ENCODE measurements at places on chromosomes 13 and 19.
A peak's percentile ranks its signal among the peaks of the same experiment; 100 is the strongest.

- DNase-seq = no peak
Measured at GRCh38 chr13:108728370-108728769, 99.0 kb downstream of the MYO16 start.

GRCh38 chr13:87078947-87079795, 592.0 kb upstream of the SLITRK5 start:
- no peak for DNase-seq

GRCh38 chr13:110331362-110331761, 24.3 kb downstream of the COL4A2 start:
- DNase-seq = peak; percentile 77

DNA sequence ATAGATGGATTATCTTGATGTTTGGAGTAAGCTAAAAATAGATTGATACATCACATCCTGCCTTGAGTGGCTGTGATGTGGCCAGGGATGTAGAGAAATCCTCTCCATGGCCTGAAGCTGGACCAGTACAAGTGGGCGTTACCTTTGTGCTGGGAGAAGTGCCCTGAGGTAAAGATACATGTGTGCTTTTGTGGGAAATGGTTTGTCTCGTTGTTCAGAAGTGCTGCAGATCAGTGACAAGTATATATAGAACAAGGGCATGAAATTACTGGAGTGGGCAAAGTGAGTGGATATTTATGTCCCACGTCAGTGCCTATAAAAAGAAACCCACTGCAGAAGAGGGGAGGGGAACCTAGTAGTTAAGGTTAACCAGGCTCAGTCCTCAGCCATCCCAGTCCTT, 12.2 kb upstream of the ZNF304 start:
- no peak for DNase-seq

DNA sequence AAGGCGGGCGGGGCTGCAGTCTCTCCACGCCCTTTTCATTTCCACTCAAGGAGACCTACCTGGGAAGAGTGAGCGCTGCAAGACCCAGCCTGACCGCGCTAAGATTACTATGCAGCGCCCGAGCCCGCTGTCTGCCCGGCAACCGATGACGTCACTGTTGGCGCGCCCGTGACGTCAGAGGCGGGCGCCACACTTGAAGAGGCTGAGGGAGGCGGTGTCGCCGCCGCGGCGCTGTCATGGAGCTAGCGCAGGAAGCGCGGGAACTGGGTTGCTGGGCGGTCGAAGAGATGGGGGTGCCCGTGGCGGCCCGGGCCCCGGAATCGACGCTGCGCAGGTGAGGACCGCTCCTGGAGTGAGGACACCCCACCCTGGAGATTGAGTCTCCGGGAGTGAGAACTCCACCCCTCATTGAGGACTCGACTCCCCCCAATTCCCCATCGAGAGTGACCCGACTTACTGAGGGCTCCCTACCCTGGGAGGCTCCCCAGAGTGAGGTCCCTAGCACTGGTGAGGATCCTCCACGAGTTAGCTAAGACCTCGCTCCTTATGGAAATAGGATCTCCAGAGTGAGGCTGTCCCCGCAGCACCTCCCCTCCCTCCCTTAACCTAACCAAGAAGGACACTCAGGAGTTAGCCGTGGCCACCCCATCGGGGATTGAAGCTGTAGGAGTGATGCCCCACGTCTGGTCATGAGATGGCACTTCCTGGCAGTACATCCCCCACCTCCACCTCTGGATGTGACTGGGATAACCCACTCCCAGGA, at the start of gene HAUS5:
Gene HAUS5, plus strand, starts transcription at position 177 of the 763 bp plus-strand sequence. Its CDS starts 60 bp downstream, at position 237.
- DNase-seq = peak; percentile 82

DNA sequence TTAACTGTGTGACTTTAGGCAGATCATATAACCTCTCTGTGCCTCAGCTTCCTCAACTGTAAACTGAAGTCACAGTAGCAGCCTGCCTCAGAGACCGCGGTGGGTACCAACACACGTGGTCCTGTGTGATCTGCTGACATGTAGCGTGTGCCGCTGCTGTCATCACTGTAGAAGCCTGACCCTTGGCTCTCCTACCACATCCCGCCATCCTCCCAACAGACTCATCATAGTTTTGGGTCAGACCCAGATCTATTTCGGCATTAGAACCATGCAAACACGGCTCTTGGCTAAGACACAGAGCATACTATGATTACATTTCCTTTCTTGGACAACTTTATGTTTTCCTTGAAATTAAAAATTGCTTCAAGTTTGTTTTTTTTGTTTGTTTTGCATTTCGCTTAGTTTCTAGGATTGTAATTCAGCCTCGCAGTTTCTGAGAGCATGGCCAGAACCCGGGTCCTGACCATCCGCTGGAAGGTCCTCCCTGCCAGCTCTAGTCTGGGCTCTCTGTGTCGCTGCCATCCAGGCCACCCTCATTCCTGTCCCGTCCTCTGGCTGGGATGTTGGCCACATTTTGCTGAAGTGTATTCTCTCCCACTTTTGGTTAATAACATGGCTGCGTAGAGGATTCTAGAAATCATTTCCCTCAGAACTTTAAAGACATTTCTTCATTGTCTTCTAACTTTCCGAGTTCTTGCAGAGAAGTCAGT, 53.0 kb downstream of the GGACT start:
- DNase-seq = no peak

- DNase-seq = no peak
Measured at GRCh38 chr13:42369071-42369797, 97.3 kb downstream of the AKAP11 start.

- DNase-seq = no peak
Measured at GRCh38 chr13:98959786-98960605, 17.9 kb downstream of the DOCK9 start.

DNA sequence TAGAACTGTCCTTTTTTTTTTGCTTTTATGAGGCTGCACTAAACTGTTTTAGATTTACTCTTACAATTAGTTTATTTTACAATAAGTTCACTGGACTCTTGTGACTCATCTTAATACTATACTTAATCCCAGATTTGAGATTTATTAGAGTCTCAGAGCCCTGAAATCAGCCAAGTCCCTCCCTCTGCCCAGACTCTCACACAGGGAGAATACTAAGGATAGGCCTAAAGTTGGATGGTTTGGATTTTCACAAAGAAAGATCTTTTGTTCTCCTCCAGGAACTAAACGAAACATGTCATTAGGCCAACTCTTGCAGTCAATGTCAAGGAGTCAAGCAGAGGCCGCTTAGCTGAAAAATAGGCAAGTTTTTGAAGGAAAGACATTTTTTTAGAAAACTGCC, 42.7 kb upstream of the MIR17HG start:
- no peak for DNase-seq

DNA sequence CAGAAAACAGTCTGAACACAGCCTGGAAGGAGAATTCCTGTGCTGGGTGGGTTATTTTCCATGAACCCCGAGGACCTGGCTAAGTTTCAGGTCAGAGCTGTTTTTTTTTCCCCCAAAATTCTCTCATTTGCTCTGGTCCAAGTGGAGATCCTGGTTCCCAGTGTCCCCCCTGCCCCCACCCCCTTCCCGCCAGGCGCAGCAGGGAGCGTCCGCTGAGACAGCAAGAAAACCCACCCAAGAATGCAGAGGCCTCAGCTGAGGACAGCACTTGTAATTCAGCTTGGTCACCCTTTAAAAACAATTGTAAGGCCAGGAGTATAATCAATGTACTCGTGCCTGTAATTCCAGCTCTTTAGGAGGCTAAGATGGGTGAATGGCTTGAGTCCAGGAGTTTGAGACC, 11.4 kb upstream of the TSPAN16 start:
- DNase-seq = no peak

GRCh38 chr19:32097620-32098019, 247.8 kb upstream of the ZNF507 start:
- no peak for DNase-seq

DNA sequence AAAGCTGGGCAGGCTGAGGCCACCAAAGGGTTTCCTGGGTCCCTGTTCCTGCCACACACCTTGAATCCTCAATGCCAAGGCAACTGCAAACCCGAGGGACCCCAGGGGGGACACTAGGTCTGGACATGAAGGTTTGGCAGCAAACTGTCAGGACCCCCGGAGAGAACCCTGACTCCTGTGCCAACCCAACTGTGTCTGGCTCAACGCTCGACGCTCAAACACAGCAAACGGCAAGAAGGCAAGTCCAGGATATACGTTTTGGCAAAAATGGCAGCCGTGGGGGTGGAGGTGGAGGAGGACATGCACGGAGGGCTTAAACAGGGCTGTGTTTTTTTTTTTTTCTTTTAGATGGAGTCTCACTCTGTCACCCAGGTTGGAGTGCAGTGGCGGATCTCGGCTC, 73.0 kb downstream of the GADD45B start:
- no peak for DNase-seq

- no peak for DNase-seq
Measured at GRCh38 chr19:52020506-52020905, 7.7 kb downstream of the ZNF614 start.

DNA sequence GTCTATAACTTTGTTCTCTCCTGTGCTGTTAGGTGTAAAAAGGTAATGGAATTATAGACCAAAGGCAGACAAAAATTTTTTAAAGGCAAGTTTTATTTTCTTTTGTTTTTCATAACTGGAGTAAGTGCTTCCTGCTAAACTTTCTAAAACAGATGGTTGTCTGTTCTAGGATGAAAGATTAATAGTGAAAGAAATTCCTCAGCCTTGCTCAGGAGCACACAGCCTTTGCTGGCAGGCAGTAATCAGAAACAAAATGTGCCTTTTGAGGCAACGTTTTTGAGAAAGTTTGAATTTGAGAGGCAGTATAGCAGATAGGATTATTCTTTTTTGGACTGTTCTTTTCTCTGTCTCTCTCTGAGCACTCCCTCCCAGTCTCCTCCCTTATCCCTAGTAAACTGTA, 2749.5 kb downstream of the PCDH9 start:
- DNase-seq = no peak

- no peak for DNase-seq
Measured at GRCh38 chr19:7862413-7862951, 11.7 kb downstream of the PRR36 start.

GRCh38 chr19:5048091-5048726, 79.3 kb downstream of the KDM4B start:
- DNase-seq = peak; percentile 33

DNA sequence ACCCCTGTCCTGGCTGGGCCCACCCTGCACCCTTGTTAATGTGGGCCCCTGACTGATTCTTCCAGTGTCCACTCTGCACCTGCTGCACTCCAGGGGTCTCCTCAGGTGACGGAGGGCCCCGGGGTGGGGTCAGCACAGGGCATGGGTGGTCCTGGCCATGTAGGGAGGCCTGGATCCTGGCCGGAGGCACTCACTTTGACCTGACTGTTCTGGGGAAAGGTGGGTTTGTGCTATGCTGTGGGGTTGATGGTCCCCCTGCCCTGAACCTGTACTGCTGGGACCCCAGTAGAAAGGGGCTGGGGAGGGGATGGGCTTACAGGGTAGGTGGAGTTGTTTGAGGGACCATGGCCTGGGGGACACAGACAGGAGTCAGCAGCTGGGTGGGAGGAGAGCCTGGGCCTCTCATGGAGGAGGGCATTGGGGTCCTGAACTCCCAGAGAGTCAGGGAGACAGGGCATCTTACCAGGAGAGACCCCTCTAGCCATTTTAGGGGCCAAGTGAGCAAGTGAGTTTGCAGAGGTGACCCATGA, 25.8 kb upstream of the CEACAM1 start:
- DNase-seq = no peak

DNA sequence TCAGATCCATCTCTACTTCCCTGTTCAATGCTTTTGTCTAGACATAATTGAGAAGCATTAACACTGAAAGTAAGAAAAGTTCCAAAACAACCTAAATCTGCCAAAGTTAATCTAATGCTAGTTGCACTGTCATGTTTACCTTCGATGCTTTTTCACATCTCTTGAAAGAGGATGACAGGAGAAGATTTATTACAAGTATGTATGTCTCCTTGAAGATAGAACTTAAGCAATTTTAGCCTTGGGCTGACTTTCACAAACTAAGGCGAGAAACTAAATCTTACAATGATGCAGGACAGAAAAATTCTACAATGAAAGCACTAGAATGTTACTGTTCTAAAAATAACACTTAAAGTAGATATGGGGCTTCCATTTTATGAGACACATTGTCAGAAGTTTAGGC, 64.0 kb downstream of the MIPEP start:
- DNase-seq = no peak

- DNase-seq = no peak
Measured at GRCh38 chr13:114268344-114269280, 12.8 kb upstream of the UPF3A start.

DNA sequence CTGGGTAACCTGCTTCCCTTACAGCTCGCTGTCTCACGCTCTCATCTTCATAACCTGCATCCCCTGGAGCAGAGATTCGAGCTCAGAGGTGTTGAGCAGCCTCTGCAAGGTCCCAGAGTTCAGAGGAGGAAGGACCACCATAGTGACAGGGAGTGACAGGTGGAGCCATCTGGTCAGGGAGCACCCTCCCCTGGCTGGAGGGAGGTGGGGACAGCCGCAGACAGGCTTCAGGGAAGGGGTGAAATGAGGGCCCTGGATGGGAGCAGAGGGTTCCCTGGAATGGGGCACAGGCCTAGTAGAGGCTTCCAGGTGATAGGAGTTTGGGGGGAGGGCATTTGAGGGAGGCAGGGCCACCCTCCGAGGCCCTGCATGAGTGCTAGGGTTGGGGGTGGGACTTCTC, 82.1 kb downstream of the ZNF429 start:
- DNase-seq = no peak

- DNase-seq = no peak
Measured at GRCh38 chr19:42555801-42556200, 27.5 kb upstream of the CEACAM1 start.

DNA sequence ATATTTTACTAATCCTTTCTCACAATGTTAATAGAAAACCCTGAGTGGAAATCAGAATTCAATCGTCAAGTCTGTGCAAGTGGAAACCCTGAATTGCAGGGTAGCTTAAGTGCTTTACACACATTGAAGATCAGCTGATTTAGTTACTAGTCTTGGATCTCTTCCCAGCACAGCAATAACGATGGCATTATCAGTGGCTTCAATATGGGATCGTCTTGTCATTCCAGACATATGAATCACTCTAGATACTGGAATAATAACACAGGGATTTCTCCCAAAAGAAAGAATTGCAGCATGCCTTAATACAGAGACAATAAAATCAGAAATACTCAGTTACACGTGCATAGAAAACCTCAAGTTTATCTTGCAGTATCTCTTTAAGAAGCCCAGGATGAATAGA, 12.6 kb upstream of the METTL21C start:
- DNase-seq = peak; percentile 84

DNA sequence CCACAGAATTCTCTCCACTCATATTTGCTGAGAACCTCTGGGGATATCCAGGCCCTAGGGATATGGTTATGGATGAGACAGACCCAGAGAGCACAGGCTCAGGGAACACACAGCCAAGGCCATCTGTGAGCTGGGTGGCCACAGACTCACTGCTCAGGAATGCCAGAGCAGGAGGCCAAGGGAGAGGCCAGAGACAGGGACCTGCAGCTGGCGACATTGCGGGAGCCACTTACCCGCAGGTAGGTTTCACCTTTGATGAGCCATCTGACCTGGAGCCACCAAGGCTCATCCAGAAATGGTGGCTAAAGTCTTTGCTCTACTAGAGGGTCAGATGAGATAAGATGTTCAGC, 29.4 kb downstream of the CCNE1 start:
- DNase-seq = no peak

GRCh38 chr13:75174481-75174880, 307.5 kb downstream of the TBC1D4 start:
- no peak for DNase-seq

- DNase-seq = no peak
Measured at GRCh38 chr13:48403913-48404312, 9.0 kb downstream of the LPAR6 start.
